ENCODE measurements at places on chromosomes 6 and 20.

- no peak for DNase-seq
These were observed 9.1 kb downstream of the YTHDF1 start for GRCh38 chr20:63206878-63207277.

GRCh38 chr20:7980332-7981046, 39.1 kb downstream of the TMX4 start:
- DNase-seq, result peak; percentile 64

DNA sequence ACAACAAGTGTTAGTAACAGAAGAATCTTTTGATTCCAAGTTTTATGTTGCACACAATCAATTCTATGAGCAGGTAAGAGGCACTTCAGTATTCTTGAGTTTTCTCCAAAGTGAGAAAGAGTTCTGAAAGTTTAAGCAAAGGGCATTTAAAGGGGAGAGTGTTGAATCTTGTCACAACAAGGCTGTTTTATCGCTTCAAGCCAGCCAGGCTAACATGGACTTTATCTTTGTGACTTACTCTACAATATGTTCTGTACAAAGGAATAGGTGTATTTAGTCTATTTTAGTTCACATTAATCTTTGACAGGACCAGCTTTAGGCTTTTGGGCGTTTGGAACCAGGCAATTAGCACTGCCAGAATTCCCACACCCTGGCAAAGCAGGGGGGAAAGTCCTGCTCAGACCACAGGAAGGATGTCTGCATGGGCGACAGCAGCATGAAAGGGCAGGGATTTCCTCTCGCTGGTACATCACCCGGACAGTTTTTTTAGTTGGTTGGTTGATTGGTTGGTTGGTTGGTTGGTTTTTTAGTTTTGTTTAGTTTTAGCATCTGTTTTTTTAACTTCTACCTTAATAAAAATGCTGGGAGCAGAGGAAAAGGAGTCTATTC, 395.4 kb upstream of the SOX4 start:
- DNase-seq, result no peak

- no peak for DNase-seq
These were observed 220.8 kb upstream of the FOXA2 start for GRCh38 chr20:22805219-22805618.

DNA sequence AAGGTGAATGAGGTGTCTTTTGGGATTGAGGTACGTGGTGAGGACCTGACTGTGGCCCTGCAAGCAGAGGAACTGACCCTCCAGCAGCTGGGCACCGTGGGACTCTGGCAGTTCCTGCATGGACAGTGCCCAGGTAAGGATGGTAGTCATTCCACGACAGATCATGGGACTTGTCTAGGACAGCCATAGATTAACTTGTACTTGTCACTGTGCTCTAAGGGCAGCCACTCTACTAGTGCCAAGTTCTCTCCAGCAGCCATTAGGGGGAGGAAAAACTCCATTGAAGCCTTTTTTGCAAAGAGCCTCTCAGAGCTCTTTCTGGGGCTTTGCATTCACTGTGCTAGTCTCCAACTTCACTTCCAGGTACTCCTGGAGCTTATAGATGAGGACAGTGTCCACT, 20.4 kb downstream of the TAF11 start:
- DNase-seq, result no peak

- DNase-seq, result no peak
These were observed 17.4 kb upstream of the EEF1A1 start for GRCh38 chr6:73538116-73538779.

DNA sequence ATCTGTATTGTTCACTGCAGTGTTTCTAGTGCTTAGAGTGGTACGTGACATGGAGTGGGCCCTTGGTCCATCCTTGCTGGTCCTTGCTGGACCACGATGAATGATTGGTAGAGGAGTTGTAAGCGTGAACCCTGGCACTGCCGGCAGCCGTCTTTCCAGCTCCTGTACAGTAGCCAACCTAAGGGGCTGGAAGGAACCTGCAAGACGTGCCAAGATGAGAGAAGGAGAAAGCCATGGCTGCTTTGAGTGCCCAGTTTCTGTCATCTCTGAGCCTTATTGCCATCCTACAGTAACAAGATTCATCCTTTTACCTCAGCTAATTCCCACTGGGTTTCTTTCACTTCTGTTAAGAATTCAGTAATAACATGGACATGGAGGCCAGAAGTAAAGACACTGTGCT, 5.9 kb downstream of the DHX35 start:
- DNase-seq, result no peak

DNA sequence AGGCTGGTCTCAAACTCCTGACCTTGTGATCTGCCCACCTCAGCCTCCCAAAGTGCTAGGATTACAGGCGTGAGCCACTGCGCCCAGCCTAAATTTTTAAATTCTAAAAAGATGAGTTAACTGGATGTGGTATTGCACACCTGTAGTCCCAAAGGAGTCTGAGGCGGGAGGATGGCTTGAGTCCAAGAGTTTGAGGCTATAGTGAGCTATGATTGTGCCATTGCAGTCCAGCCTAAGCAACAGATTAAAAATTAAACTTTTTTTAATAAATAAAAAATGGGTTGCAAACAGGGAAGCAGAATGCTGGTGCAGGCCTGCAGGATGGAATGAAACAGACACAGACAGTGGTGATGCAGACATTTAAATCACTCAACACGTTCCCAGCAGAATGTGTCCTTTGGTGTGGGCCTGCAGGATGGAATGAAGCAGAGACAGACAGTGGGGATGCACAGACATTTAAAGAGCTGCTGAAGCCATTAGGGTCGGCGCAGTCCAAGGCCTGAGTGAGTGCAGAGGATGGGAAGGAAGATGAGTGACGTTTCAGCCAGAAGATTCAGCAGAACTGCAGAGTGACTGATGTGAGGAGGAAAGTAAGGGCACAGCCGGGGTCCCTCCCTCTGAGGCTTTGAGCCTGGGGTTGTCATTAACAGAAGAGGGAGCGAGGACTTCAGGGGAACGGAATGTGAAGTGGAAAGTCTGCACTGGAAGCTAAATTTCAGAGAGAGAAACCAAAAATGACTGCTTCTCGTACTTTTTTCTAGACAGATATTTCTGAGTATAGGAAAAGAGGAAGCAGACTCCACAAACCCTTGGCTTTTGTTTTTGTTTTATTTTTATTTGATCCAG, 117.5 kb downstream of the RIN2 start:
- no peak for DNase-seq

GRCh38 chr6:74638412-74638811, 567.4 kb downstream of the COL12A1 start:
- no peak for DNase-seq

GRCh38 chr6:139764498-139764986, 390.1 kb upstream of the CITED2 start:
- DNase-seq, result no peak

DNA sequence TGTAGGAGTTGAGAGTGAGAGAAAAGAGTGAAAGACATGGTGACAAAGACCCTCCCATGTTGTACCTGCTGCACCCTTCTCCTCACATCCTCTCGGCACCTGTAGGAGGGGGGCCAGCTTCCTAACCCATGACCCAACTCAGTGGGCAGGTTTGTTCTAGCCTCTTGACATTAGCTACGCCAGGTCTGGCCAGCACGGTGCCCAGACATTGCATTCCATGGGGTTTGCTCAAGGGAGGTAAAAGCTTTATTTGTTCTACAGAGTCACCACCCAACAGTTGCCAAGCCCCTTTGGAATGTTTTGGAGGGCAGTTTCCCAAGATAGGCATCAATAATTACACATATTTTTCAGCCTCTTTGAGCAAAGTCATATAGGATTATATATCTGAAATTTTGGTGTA, 22.7 kb upstream of the TGM6 start:
- DNase-seq, result no peak

DNA sequence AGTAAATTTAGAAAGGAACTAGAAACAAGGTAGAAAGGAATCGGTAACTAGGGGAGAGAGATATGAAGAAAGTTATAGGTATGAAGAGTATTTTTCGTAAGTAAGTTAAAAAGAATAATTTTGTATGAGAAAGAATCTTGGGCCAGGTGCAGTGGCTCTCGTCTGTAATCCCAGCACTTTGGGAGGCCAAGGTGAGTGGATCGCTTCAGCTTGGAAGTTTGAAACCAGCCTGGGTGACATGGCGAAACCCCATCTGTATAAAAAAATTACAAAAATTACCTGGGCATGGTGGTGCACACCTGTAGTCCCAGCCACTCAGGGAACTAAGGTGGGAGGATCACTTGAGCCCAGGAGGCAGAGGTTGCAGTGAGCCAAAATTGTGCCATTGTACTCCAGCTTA, 42.0 kb downstream of the TCP11 start:
- no peak for DNase-seq

GRCh38 chr6:69581581-69581980, 215.2 kb downstream of the LMBRD1 start:
- DNase-seq, result no peak

GRCh38 chr20:64176971-64177370, 12.7 kb downstream of the MYT1 start:
- DNase-seq, result no peak

DNA sequence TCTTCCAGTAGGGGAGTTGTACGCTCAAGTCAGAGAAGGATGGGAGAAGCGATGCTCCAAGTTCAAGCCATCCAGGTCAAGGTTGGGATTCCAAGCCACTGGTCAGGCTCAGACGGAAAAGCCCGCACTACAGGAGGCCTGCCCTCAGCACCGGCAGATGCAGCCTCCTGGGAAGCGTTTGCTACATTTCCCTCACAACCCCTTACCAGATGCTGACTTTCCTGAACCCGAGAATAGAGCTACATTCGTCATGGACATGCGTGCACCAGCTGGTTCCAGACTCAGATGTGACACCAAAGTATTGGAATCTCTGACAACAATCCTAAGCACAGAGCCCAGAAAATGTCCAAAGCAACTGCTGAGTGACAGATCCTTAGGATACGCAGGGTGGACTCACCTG, 174.8 kb downstream of the SASH1 start:
- DNase-seq, result no peak

DNA sequence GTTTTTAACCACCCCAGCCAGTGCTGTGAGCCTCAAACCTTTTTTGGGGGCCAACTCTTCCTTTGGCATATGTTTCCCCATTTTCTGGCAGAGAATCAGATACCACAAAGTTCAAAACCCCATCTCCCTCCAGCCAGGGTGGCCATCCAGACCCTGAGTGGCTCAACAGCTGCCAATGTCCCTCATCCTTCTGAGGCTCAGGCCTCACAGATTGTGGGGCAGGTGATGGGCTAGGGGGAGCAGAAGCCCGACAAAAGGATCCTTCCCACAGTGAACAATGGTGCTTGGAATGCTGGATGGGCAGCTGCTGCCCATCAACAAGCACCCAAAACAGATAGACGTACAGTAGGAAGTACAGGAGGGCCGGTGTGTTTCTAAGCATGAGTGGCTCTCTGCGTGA, 42.6 kb upstream of the IL17A start:
- no peak for DNase-seq

DNA sequence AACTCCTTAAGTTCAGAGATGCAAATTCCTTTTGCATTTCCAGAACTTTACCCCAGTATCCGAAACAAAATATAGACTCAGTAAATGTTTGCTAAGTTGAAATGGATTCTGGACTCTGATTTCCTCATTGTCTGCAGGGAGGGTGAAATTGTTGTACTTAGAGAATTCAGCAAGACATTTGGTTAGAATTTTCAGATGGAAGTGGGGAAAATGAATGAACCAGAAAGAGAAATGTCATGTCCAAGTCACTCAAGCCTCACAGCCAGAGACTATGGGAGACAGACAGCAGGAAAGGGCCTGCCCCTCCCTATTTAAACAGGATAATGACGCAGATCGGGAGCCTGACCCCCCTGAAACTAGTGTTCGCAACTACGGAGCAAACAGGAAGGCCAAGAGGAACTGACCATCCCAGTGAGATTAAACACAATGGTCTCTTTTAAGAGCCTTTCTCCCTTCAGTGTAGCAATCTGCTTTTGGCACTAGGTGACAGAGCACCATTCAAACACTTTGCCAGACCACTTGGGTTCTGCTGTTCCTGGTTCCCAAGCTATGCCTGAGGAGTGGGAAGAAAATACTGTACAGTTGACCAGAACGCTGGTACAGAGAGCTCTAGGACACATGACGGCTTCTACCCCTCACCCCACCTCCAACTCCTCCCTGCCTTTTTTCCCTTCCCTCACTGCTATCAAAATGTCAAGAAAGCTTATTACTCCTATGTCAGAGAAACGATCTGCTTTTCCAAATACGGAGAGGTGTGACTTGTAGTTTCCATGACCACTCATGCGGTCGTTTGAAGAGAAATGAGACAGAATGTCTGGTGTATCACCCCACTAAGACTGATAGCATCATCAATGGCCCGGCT, 13.7 kb downstream of the NEDD9 start:
- no peak for DNase-seq

GRCh38 chr20:41242807-41243206, 74.7 kb downstream of the ZHX3 start:
- no peak for DNase-seq

GRCh38 chr6:82818727-82819126, 246.9 kb downstream of the UBE3D start:
- DNase-seq, result no peak

GRCh38 chr6:11979866-11980265, 32.2 kb upstream of the HIVEP1 start:
- DNase-seq, result no peak

GRCh38 chr6:1043458-1043836, 268.5 kb upstream of the FOXQ1 start:
- DNase-seq, result no peak

DNA sequence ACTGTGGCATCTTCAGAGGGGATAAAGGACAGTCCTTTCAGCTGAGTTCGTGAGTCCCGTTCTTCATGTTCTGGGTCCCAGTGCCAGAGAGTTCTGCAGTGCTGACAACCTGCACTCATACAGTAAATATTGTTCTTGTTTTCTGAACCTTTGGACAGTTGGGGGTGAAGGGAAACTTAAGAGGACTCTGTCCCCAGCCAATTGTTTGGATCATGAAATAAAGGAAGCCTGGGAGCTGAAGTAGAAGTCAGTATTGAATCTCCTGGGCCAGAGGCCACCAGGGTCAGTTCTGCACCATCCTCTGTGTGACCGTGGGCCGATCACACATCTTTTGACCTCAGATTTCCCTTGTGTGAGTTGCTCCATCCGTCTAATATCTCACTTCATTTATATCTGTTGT, 3.2 kb downstream of the SLC2A12 start:
- DNase-seq, result no peak

DNA sequence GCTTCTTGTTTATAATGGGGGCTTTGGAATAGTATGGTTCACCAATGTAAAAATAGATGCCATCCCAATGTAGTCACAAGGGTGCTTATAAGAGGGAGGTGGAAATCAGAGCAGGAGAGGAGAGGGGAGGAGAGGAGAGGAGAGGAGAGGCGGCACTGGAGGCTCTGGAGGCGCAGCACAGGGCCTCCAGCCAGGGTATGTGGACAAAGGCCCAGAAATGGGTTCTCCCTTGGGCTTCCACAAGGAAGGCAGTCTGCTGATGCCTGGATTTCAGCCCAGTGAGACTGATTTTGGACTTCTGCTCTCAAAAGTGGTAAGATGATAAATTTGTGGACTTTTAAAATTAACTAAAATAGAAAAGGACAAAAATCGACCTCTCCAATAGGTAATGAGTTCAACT, 116.8 kb downstream of the RNASET2 start:
- no peak for DNase-seq

DNA sequence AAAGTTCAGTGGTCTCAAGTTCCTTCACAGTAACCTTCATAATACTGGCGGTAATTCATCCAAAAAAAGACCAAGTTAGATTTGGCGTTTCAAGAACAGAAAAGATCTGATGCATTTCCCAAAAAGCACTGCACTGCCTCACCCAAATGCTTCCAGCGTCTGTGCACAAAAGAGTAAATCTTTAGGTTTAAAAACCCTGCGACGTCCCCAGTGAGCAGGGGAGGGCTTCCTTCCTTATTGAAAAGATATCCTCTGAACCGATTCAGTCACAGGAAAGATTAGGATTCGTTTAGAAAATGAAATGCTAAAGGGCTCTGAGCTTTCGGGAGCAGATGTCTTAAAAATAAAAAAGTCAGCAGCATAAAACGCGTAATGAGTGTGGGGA, 654 bp downstream of the TBC1D7 start:
- DNase-seq, result no peak

Measured in HEK293T (cell line).